Memory B cell (primary cell): ENCODE measurements at places on chromosomes 12 and 14.
A peak's percentile ranks its signal among the peaks of the same experiment; 100 is the strongest.

- no peak for DNase-seq
Measured at GRCh38 chr12:57604454-57604991, at the start of gene DTX3. Gene DTX3, plus strand, starts transcription at chr12:57604824. Its CDS starts 1,694 bp downstream, at chr12:57606518.

GRCh38 chr12:94386422-94386821 lies 73.2 kb downstream of the CEP83 start:
- DNase-seq = no peak

DNA sequence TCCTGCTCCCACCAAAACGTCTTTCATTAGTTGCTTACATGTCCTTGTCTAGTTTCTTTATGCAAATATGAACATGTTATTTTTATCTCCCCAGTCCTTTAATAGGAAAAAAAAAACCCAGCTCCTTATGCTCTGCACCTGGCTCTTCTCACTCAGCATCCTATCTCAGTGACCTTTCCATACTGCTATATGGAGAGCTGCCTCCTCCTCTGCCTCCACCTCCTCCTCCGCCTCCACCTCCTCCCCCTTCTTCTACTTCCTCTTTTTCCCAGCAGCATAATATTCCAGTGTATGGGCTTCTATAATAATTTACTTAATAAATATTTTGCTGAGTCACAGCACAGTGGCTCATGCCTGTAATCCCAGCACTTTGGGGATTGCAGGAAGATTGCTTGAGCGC lies 31.5 kb downstream of the ABCB9 start:
- DNase-seq = no peak

DNA sequence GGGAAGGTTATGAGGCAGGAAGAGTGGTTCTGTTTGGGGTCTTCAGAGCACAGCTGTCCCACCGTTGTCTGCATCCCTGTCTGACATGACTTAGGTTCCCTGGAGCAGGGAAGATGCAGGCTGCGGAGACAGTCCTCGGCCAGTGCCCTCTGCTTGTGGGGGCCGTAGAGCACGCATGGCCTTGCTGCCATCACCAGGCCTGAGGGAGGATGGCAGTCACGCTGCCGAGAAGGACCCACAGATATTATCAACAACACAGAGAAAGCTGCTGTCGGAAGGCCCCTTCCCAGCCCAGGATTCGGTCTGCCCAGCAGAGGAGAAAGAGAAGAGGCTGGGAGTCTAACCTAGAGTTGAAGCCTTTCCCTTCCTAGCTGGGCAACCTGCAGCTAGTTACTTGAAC lies 35.0 kb downstream of the ERH start:
- DNase-seq = no peak

GRCh38 chr14:103923863-103924262 lies 4.4 kb upstream of the TDRD9 start:
- no peak for DNase-seq

GRCh38 chr12:45257185-45257930 lies 41.5 kb downstream of the ANO6 start:
- no peak for DNase-seq

- DNase-seq = no peak
Measured at GRCh38 chr12:48903363-48903981, 21.8 kb downstream of the FKBP11 start.

GRCh38 chr12:108939594-108939993 lies 59.7 kb downstream of the DAO start:
- DNase-seq = no peak

DNA sequence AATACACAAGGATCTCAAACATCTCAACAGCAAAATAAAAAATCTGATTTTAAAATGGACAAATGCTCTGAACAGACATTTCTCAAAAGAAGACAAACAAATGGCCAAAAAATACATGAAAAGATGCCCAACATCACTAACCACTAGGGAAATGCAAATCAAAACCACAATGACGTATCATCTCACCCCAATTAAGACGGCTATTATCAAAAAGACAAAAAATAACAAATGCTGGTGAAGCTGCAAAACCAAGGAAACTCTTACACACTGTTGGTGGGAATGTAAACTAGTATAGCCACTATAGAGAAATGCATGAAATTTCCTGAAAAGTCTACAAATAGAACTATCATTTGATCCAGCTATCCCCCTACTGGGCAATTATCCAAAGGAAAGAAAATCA lies 145.0 kb downstream of the BTG1 start:
- no peak for DNase-seq

DNA sequence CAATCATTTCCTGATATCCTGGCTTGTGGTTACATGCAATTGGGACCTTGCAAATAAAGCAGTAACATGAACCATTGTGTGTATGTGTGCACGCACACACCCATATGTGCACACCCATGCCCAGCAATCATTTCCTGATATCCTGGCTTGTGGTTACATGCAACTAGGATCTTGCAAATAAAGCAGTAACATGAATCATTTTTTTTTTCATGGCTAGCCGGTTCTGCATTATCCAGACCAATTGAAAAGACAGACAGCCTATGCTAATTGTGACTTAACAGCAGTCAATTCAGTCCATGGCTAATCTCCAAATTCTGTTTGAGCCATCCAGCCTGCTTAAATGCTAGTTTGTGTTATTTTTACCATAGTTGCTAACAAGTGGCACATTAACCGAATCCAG lies 134.3 kb downstream of the TTC7B start:
- DNase-seq = no peak

DNA sequence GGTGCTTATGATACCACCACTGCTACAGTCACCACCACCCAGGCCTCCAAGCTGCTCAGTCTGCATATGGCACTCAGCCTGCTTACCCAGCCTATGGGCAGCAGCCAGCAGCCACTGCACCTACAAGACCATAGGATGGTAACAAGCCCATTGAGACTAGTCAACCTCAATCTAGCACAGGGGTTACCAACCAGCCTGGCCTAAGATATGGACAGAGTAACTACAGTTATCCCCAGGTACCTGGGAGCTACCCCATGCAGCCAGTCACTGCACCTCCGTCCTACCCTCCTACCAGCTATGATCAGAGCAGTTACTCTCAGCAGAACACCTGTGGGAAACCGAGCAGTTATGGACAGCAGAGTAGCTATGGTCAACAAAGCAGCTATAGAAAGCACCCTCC lies 55.1 kb downstream of the BRMS1L start:
- DNase-seq = no peak

GRCh38 chr14:74963705-74964271 lies 8.4 kb upstream of the PGF start:
- no peak for DNase-seq

DNA sequence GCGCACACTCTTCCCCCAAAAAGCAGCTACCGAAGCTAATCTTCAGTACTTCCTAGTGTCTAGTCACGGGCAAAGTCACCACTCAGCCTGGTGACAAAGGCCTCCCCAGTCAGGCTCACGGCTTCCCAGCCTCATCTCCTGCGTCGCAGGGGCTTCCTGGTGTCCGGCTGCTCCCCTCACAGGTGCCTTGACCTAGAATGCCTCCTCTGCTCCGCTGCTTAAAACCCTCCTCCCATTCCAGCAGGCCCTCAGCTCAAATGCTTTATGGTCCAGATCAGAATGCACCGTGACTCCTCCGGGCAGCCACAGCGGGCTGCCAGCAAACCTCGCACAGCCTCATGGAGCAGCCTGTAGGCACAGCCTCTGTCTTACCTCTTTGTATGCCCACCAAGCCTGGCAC lies 53.1 kb downstream of the PRIMA1 start:
- no peak for DNase-seq

GRCh38 chr12:130806574-130806973 lies 32.5 kb downstream of the STX2 start:
- DNase-seq = no peak

GRCh38 chr12:13713556-13714410 lies 267.6 kb downstream of the GRIN2B start:
- no peak for DNase-seq

DNA sequence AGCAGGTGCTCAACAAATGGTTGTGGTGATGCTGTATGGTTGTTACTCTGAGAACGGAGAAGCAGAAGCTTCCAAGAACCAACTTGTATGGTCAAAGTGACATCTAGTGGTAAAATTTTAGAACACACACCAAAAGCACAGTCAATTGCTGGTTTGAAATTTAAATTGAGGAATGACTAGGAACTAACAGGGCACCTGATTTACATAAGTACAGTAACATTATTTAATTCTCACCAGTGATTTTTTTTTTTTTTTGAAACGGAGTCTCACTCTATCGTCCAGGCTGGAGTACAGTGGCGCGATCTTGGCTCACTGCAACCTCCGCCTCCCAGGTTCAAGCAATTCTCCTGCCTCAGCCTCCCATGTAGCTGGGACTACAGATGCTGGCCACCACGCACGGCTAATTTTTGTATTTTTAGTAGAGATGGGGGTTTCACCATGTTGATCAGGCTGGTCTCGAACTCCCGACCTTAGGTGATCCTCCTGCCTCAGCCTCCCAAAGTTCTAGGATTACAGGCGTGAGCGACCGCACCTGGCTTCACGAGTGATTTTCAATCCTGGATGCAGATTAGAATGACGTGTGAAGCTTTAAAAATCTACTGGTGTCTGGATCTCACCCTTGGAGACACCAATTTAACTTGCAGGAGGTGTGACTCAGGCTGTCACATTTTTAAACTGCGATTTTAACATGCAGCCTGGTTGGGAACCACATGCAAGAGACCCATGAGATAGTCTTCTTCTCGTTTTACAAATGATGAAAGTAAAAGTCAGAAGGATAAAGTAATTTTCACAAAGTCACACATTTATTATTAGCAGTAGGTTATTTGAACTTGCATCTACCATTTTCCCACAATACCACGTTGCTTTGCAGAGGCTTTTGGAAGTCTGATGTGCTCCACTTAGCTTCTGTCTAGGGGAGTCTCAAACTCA lies 14.1 kb upstream of the NUMB start:
- no peak for DNase-seq

- DNase-seq = no peak
Measured at GRCh38 chr14:54881761-54882401, 20.7 kb downstream of the GCH1 start.

GRCh38 chr12:131830335-131830913 lies 2.2 kb downstream of the MMP17 start:
- DNase-seq = peak; percentile 58

- DNase-seq = no peak
Measured at GRCh38 chr14:35900741-35901140, 74.6 kb downstream of the BRMS1L start.

DNA sequence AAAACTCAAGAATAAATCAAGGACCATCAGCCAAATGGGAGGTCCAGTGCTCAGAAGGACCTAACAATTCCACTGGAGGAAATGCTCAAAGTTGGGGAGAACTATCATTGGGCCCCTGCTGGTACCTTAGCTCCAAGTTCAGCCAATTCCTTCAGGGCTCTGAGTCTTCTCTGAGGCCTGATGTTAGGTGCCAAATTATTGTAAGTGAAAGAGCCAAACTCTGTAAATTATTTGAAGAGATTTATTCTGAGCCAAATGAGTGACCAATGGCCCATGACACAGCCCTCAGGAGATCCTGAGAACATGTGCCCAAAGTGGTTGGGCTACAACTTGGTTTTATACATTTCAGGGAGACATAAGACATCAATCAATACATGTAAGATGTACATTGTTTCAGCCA lies 8.2 kb upstream of the TMEM263 start:
- no peak for DNase-seq

DNA sequence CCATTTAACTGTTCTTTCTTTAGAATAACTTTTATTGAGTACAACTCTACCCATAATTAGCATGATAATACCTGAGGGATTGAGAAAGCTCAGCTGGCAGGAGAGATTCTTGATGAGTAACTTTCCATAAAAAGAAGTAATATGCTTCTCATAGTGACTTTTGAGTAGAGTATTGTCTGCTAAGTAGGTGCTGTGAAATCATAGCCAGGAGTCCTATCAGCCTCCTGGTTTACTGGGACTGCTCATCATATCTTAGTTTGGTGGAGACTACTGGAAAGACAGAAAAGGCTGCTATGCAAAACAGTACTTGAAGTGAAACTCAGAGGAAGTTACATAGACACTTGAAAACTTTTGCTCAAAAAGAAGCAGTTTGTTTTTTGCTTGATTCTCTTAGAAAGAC lies 113.3 kb upstream of the ATP2B1 start:
- DNase-seq = no peak

DNA sequence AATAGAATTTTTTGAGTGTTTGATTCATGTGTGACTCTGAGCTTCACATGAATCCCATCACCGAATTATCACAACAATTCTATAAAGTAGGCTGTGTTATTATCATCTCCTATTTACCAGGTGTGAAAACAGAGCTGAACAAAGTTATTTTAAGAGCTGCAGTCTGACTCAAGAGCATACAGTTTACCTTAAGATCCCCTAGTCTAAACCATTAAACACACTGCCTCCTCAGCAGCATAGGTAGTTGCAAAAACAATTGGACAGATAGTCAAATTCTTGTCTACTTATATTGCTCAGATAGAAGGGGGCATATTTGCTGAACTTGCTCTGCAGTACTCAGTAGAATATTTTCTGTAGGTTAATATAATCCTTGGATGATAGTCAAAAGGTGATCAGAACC lies 219.8 kb upstream of the ATP2B1 start:
- DNase-seq = no peak

DNA sequence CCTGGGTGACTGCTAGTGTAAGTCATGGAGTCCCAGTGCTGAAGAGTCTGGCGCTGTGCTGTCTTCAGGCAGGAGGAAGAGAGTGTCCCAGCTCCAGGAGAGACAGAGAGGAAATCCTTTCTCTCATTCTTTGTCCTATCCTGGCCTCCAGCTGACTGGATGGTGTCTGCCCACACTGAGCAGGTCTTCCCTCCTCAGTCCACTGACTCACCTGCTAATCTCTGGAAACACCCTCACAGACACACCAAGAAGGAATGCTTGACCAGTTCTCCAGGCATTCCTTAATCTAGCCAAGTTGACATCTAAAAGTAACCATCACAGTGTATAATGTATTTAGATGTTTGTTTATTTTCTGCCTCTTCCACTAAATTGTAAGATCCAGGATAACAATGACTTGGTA lies 53.9 kb downstream of the EMP1 start:
- no peak for DNase-seq

DNA sequence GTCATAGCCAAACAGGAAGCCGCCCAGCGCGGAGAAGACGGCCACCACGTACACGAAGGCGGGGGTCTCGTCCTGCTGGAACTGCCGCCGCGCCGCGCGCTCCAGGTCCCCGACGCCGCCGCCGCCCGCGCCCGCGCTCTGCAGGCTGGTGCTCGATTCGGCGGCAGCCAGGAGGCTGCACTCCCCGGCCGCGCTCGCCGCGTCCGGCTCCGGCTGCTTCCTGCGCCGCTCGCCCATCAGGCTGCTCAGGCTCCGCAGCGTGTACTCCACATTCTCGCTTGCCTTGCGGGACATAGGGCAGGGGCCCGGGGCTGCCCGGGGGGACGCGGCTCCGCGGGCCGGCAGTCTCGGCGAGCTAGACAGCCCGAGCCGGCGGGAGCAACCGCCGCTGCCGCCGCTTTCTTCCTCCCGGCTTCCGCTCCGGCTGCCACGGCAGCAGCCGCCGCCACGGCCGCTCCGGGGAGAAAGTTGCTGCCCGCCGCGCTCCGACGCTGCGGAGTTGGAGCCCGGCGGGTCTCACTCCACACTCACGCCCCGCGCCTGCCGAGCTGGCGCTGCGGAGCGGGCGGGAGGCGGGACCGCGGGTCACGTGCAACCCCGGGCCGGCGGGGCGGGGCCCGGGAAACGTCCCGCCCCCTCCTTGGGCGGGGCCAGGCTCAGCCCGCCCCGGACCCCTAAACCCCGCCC lies at the start of gene SLC2A13:
TSS of gene SLC2A13 (minus strand) at position 567 of the 687 bp plus-strand sequence. CDS start at position 294, 273 bp downstream.
- DNase-seq = peak; percentile 84

GRCh38 chr12:102956738-102957327 lies 641 bp upstream of the ASCL1 start:
- no peak for DNase-seq

- DNase-seq = no peak
Measured at GRCh38 chr12:131318045-131318685, 364.5 kb downstream of the ADGRD1 start.
